Fibroblast of villous mesenchyme (primary cell): ENCODE measurements at places on chromosomes 5 and 9. TPM values are rescaled to one million over a fixed set of nuclear protein-coding genes. Genes with fewer than 3 reads are reported as not detected.

DNA sequence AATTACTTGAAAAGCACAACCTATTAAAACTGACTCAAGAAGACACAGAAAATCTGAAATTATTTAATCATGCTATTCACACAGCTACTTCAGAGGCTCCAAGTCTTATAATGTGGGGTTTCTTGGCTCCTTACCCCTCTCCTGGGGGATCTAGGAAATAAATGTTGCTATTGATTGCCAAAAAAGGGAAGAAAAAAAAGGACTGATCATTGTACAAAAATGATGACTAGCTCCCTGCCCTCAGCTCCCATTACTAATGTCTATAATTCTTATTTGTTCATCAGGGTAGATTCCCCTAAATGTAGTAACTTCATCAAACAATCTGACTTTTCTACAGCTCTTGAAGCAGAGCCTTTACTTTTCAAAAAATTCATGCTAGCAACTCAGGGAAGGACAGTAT, 3.3 kb upstream of the SMC5 start:
- DNase-seq, result no peak

PHYHD1 gene
- 9.9 and 11.9 TPM in 2 replicates for total RNA-seq

DNA sequence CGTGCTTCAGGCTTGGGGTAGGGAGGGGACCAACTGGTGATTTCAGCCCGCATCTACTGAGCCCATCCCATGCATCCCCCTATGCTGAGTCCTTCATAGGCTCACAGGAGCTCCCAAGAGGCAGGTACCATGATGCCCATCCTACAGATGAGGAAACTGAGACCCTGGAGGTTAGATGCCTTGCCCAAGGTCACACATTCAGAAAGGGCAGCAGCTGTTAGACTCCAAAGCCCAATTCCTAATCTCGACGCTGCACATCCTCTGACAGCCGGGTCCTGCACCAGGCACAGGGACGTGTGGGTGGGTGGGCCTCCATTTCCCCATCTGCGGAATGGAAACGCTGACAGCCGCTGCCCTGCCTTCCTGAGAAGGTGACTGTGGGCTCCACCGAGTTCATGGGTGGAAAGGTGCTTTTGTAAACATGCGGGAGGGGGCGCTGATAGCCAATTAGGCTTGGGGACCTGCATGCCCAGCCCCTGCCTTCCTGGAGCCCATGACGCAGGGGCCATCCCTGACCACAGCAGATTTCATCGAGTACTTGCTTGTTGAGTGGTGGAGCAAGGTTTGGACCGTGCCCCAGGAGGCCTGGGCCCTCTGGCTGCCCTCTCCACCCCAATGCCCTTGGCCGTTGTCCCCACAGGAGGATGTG, 2.2 kb downstream of the DNM1 start:
- DNase-seq, result no peak

CCL27 gene
- total RNA-seq, result not detected in 2 replicates

GRCh38 chr5:129018837-129019236, 53.5 kb downstream of the SLC27A6 start:
- no peak for DNase-seq

GRCh38 chr9:4065054-4065453, 234.8 kb downstream of the GLIS3 start:
- no peak for DNase-seq

DNA sequence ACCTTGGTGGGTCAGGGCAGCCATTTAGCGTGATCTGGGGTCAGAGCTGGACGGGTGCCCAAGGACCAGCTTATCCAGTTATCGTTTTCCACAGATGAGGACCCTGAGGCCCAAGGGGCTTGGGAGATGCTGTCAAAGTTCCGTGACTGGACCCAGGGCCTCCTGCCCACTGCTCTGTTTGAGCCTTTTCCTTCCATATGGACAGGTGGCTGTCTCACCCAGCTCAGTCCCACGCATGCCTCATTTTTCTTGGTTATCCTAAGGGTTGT, 56.5 kb downstream of the TRIP13 start:
- no peak for DNase-seq

ARL14EPL gene
- not detected in 2 replicates for total RNA-seq

- no peak for DNase-seq
Measured at GRCh38 chr5:127885176-127885575, 182.0 kb downstream of the CCDC192 start.

GRCh38 chr5:58255970-58256369, 203.9 kb downstream of the PLK2 start:
- no peak for DNase-seq

GRCh38 chr5:62778316-62779009, 199.8 kb downstream of the LRRC70 start:
- DNase-seq, result no peak

DNA sequence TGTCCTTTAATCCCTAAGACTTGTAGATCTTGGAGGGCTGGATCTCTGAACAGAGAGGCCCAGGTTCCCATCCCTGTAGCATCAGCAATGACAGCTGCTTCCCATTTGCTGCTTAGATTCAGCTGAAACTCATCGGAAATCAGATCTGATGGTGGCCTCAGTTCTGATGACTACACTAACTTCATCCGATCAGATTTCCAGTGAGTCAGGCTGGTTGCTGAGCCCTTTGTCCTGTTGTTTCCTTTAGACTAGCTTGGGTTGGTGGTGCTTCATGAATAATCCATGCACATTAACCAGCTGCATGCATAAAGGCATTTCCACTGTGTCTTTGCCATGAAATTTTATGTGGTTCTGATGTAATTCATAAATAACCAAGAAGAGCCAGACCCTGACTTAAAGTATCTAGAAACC, 195.2 kb upstream of the TUT7 start:
- DNase-seq, result peak; percentile 81

DNA sequence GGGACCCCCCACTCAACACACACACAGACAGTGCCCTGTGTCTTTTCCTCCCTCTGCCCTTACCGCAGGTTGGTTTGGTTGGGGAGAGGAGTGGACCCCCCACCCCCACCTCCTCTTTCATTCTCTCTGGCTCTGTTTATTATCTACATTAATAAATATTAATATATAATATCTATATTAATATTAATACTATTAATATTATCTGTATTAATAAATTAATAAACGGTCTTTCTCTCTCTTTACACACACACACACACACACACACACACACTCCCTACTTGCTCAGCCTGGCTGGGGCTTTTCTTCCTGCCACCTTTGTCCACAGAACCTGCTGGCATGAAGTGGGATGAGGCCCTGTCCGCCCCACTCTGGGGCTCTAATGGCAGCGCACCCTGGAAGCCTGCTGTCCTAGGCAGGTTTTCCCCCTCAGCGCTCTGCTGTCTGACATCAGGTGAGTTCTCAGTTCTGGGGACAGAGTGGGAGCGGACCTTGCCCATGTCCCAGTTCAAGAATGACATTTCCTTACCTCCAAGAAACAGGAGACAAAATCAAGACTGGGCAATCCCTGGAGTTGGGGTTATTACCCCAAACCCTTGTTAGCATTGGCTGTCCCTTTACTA, 10.5 kb upstream of the SMIM32 start:
- no peak for DNase-seq

DNA sequence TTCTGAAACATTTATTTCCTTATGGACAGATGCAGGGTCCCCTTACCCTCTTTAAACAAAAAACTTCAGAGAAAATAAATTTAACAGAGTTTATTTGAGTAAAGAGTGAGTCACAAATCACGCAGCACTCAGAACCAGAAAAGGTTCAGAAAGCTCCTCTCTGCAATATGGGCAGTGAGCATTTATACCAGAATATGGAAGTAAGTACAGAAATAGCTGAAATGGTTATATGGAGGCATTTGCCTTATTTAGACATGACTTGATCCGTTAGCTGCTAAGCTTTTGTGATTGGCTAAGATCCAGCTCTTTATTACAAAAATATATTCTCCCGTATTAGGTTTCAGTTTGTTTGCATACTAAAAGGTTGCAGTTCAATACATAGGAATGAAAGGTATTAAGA, 1554.1 kb downstream of the EFNA5 start:
- no peak for DNase-seq

DNA sequence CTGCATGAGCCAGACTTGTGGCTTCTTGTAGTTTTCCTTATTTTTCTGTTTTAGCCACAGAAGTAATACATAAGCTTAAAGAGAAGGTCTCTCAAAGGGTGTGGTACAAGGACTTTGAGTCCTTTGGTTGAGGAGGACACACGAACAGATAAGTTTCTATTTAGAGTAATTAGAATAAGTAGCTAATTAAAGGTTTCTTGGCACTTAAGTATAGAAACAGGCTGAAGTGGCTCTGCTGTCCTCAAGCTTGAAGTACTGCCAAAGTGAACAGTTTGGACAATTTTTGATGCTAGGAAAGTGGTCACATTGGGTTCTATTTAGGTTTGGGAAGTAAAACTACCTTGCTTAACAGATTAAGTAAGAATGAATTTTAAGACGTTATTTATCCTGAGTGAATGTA, 278.3 kb upstream of the MPDZ start:
- DNase-seq, result no peak

PCDHGB2 gene
- 2.3 and 2.6 TPM in 2 replicates for total RNA-seq

- DNase-seq, result no peak
Measured at GRCh38 chr5:76021936-76022584, 61.1 kb upstream of the SV2C start.

- no peak for DNase-seq
Measured at GRCh38 chr9:138068601-138069035, 191.0 kb downstream of the CACNA1B start.

- peak; percentile 54 for DNase-seq
Measured at GRCh38 chr5:219460-219863, 1.3 kb downstream of the SDHA start.

GRCh38 chr5:174571662-174572397, 152.6 kb upstream of the MSX2 start:
- DNase-seq, result peak; percentile 96

- no peak for DNase-seq
Measured at GRCh38 chr5:141866096-141866495, 12.1 kb downstream of the PCDH1 start.

SELENOP gene
- total RNA-seq, result 15.5 and 31.1 TPM in 2 replicates

DNA sequence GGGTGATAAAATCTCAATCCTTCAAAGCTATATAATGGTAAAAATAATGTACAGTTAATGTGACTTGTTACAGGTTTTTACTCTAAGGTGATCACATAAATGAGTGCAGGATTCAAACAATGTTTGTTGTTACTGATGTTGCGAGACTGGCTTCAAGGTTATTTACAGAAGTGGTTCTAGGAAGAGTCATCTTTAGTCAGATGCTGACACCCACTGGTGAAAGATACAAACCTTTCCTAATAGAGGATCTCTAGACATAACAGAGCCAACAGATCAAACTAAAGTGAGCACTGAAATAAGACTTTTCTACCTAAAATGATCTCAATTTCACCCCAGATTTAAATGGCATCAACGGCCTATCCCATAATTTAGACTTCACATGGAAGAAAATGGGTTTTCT, 20.2 kb downstream of the ARSB start:
- peak; percentile 82 for DNase-seq

DNA sequence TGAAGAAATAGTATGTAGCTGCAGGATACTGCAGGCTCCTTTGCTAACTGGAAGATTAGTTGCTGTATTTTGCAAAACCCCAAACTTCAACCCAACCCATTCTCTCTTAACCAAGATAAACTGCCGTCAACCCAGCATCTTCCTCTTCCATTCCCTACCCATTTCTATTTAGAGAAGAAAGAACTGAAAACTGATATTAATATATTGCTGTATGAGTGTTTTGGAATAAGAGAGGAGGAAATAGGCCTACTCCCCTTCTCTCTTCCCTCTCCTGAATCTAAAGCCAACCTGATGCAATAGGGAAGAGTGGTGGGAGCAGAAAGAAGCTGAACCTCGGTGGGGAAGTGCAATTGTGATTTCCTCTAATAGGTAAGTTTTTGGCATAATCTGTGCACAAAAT, 83.7 kb downstream of the TMEM215 start:
- DNase-seq, result no peak

CTNND2 gene
- not detected in 2 replicates for total RNA-seq

CDH9 gene
- not detected in 2 replicates for total RNA-seq

GRCh38 chr5:135341016-135341666, 57.9 kb downstream of the MACROH2A1 start:
- DNase-seq, result no peak

DNA sequence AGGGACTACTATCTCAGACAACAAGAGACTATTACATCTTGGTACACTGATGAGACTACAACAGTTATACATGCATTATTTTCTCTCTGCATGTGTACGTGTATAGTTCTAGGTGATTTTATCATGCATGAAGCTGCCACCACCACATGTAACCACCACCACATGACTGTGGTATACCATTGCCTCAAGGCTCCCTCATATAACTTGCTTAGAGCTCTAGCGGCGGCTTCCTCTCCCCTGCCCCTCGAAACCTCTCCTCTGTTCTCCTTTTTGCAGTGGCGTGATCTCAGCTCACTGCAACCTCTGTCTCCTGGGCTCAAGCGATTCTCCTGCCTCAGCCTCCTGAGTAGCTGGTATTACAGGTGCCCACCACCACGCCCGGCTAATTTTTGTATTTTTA, 162.3 kb downstream of the AOPEP start:
- no peak for DNase-seq

GRCh38 chr5:150479416-150479815, 28.5 kb upstream of the NDST1 start:
- DNase-seq, result no peak

SLC28A3 gene
- total RNA-seq, result 0.32 and 0.43 TPM in 2 replicates

ACSL6 gene
- total RNA-seq, result 0.43 TPM in 1 of 2 replicates, not detected in the other

SPINK13 gene
- not detected in 2 replicates for total RNA-seq

PAEP gene
- not detected in 2 replicates for total RNA-seq

ENG gene
- 25.8 and 30.7 TPM in 2 replicates for total RNA-seq

FOXD1 gene
- 2.2 and 6.1 TPM in 2 replicates for total RNA-seq

- no peak for DNase-seq
Measured at GRCh38 chr5:75089137-75089536, 36.8 kb upstream of the GCNT4 start.

GRCh38 chr9:99962680-99963261, 56.3 kb downstream of the STX17 start:
- DNase-seq, result peak; percentile 50

- no peak for DNase-seq
Measured at GRCh38 chr9:105188746-105189145, 55.7 kb upstream of the SLC44A1 start.

- no peak for DNase-seq
Measured at GRCh38 chr5:178542455-178542854, 47.7 kb downstream of the COL23A1 start.

GRCh38 chr5:16912080-16912479, 24.0 kb downstream of the MYO10 start:
- peak; percentile 53 for DNase-seq

SLC34A1 gene
- not detected in 2 replicates for total RNA-seq

- DNase-seq, result no peak
Measured at GRCh38 chr5:152813526-152813925, 408.4 kb upstream of the NMUR2 start.

GRCh38 chr5:151199581-151200185, 24.2 kb downstream of the CCDC69 start:
- DNase-seq, result no peak

MAP1B gene
- total RNA-seq, result 74.3 and 124 TPM in 2 replicates

- no peak for DNase-seq
Measured at GRCh38 chr9:27348785-27349697, 52.1 kb upstream of the EQTN start.

THOC3 gene
- 26.1 and 41.9 TPM in 2 replicates for total RNA-seq

- no peak for DNase-seq
Measured at GRCh38 chr5:176816791-176817347, 6.5 kb downstream of the UNC5A start.
